ENCODE measurements at places on chromosomes 6 and 20.
A peak's percentile ranks its signal among the peaks of the same experiment; 100 is the strongest.

DNA sequence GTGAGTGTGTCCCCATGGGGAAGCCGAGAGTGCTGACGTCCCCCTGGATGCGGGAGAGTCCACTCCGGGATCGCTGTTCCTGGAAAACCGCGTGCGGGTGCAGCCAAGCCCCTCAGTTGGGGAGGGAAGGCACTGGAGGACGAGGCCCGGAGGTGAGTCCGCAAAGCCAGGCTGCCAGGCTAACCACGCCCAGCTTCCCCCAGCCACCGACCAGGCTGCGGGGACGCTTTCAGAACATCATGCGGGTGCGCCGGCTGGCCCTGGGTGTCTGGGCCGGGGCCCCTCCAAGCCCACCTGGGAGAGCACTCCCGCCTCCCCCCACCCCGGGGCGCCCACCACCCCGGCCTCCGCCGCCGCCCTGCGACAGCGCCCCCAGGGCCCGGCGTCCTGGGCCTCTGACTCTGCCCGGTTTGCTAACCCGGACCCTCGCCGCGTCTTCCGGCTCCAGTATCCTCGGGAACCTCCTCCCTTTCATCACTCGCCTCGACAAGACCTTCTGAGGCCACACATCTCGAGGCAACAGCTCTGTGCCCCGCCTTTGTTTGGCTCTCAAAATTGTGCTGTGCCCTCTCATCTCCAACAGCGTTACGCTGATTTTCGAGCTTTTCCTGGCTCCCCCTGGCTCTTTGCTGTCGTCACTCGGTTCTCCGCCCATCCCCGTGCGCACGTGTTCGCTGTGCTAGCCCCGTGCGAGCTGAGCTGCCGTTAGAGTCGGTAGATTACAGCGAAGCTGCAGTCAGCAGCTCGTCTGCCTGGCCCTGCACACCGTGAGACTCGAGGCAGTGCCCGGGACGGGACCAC is 47.1 kb upstream of the ENTPD6 start:
- peak; percentile 61 for DNase-seq

DNA sequence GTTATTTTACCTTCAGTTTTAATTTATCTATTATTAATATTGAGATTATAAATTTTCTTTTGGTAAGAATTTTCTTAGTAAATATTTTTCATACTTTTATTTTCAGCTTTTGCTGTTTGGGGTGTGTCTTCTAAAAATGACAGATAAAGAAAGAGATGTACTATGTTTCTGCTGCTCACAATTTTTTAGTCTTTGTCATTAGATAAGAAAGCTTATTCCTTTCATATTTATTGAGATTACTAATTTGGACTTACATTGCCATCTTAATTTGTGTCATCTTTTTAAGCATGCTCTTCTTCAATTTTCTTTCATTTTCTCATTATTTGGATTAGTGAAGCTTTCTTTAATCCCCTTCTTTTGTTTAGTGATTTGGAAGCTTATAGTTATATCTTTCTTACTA is 13.6 kb upstream of the PHACTR2 start:
- DNase-seq = no peak

DNA sequence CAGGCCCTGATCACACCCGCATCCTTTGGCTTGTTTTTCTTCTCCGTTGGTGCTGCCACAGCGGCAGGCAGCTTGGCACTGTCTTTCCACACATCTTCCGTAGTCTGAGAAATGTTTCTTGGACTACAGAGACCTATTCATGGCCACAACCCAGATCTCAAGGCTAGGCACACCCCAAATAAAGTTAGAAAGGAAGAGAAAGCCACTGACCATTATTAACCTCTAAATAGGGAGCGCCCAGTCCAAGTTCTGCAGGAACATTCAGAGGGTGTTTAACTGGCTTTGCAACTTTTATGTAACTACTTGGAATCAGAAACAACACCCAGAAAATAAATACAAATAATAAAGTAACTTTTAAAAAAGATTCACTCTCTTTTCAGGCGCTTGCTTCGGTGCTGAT is 124.8 kb upstream of the NEDD9 start:
- no peak for DNase-seq

GRCh38 chr6:24378473-24379097 is 20.7 kb upstream of the DCDC2 start:
- DNase-seq = no peak

DNA sequence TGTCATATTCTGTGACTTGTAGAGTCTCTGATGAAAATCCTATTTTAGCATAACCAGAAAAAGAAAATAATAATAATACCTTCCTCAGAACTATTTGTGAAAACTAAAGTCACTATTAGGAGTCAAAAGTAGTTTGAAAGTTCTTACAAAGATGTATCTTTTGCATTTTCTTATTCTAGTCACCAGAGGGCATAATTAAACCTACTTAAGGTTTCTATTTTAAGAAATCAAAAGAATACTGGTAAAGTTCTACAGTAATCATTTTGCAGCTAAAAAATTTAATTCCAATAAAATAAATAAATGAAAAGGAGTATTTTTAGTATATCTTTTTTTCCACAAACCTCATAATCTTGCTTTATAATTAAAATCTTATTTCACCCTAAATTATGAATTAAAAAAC is 28.0 kb upstream of the MCM9 start:
- DNase-seq = no peak

DNA sequence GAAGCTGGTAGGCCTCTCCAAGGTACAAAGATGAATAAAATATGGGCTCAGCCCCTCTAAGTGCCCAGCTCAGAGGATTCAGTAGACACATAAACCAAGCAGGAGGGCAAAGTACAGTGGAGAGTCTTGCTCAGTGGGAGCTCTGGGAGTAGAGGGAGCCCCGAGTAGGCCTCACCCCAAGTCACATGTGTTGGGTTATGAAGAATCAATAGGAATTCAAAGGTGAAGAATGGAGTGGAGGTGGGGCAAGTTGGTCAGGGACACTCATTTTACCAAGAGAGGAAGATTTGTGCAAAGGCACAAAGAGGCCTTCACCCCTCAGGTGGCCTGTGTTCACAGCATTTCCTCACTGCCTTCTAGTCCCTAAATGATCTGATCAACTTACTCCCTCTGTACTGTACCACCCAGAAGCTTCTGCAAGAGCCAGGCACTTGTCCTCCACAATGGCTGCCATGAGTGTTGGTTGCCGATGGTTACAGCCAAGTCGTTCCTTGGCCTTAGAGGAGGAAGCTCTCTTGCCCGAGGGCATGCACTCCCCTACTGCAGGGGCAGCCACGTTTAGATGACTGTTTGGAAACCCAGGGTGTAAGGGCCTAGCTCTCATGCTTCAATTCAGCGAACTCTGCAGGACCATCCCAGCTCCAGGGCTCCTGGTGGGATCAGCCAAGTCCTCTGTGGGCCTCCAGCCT is 6.7 kb upstream of the CDKN1A start:
- no peak for DNase-seq

GRCh38 chr6:156741287-156742073 is 35.7 kb upstream of the ARID1B start:
- DNase-seq = no peak

DNA sequence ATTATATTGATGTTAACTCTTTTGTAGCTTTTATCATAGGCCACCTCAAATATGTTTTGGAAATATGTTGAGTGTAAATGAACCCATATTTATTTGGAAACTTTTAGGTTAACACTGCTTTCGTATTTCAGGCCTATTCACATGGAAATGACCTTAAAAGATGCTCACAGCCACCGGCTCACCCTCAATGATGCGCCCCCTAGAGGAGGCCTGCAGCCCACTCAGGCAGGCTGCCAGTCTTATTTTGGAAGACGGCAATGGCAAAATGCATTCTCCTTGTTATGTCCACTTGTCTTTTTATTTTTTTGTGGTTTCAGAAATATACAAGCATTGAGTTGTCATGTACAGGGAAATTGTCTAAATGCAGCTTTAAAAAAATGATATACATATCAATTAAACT is 869.7 kb downstream of the PHF3 start:
- no peak for DNase-seq

DNA sequence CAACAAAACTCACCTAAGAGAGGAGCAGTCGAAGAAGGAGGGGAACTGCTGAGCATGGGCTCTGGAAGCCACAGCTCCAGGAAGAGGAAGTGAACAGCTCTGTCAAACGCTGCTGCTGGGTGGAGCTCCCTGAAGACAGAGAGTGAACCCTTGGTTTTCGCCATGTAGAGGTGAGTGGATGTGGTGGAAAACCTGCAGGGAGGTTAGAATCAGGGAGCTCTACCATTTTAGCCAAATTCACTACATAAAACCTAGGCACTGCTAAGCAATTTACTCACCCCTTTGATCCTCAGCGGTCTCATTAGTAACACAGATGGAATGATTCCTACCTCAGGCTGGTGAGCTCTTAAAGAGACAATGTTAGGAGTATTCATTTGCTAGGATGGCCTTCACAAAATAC is 19.4 kb upstream of the TFAP2A start:
- no peak for DNase-seq

- no peak for DNase-seq
Observed at GRCh38 chr6:46972531-46972930, 50.8 kb upstream of the ADGRF5 start.

DNA sequence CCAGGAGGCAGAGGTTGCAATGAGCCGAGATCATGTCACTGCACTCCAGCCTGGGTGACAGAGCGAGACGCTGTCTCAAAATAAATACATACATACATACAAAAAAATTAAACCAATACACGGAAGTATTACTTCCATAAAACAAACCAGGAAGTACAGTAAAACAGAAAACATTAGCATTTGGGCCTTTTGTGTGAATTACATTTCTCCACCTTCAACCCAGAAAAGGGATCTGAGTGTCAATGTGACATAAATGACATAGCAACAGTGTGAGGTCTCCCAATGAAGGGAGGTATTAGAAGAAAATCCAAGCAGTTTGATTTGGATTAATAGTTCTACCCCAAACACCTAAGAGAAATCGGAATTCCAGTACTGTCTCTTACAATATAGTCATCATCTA is 10.1 kb downstream of the CSNK2A1 start:
- no peak for DNase-seq

DNA sequence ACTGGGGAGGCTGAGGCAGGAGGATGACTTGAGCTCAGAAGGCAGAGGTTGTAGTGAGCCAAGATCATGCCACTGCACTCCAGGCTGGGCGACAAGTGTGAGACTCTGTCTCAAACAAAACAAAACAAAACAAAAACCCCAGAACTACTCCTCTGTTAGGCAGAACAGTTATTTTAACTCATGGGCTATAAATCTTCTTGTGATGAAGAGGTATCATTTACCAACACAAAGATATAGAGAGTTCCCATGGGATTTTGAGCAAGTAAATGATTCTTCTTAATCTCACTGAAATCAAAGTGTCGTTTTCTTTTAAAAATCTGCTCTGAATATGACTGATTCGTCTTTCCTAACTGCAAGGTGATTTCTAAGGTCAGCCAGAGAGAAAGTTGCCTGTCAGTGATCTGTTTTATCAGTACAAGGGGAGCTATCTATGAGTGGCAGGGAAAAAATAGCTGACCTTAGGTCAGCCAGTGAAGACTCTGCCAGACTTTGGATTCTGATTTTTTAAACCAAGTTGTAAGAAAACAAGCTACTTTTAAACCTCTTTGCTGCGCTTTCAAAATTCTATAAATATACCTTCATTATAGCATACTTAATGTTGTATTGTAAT is 3.8 kb upstream of the DSP start:
- DNase-seq = no peak

DNA sequence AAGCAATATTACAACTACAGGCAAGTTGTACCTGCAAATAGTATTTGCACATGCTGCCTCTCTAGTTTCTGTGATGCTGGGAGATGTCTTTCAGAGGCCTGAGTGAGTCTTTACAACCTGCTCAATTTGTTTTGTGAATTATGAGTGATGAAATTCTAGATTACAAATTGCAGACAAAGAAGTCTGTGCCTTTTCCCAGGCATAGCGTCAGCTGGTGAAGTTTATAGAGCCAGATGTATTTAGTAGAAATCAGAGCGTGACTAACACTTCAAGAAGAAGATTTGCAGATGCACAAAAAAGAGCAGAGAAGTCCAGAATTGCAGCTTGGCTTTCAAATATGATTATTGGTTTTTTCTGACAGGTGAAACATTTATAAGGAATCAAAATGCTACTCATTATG is 289.9 kb downstream of the PLCB1 start:
- no peak for DNase-seq
